GM10248 (cell line): ENCODE measurements at places on chromosomes 13 and 19.

- no peak for DNase-seq
Measured at GRCh38 chr13:34056733-34057258, 238.8 kb downstream of the RFC3 start.

DNA sequence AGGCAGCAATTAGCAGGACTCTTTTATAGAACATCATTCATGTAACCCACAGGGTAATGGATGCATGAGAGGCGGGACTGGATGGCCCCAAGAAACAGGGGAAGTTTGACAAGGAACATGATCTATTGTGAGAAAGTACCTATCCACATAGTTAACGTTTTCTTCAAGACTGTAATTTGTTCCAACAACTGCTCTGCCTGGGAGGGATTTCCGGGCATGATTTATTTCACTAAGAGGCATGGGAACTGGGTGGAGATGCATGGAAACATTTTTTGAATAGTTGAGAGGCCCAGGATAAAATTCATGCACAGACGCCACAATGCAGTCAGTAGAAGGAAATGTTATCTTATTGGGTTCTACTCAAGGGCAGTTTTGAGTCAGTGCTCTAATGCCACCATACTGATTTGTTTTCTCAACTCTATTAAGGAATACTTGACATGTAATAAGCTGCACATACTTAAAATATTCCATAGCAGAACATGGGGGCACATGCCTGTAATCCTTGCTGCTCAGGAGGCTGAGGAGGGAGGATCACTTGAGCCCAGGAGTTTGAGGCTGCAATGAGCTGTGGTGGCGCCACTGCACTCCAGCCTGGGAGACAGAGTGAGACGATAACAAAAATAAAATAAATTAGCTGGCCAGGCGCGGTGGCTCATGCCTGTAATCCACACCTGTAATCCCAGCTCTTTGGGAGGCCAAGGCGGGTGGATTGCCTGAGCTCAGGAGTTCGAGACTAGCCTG, 9.9 kb upstream of the ATG4D start:
- no peak for DNase-seq

DNA sequence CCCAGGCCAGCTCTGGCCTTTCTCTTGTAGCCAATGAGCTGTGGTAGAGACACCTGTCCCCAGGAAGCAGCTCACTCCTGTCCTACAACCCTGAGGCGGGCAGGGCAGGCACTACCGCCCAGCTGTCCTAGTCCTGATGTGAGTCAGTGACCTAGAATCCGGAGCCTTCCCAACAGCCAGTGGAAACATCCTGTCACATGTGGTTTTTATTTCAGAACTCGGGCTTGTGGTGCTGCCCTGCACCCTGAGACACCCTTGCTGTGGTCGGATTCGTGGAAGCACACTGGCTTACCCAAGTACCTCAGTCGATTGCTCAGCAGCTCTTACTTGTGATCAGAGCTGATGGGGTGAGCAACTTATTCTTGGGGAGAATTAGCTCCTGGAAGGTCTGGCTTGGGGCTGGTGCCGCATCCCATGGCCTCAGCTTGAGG, 83.6 kb upstream of the ARHGEF7 start:
- DNase-seq = no peak

DNA sequence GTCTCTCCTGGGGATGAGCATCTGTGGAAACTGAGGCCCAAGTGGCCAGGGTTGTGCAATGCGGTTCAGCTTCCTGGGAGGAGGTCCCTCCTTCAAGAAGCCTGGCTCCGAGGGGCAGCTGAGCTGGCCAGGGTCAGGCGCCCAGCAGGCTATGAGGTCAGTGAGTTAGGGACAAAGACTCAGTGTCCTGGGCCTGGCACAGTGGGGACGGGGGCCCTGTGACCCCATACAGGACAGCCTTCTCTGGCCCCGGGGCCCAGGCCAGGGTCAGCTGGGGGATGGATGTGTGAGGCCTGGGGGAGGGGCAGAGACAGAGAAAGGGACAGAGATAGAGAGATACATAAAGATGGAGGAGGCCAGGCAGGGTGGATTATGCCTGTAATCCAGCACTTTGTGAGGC, 3.0 kb upstream of the IL12RB1 start:
- no peak for DNase-seq

- DNase-seq = peak; percentile 78
Measured at GRCh38 chr19:18233224-18233825, 7.1 kb upstream of the PDE4C start.

DNA sequence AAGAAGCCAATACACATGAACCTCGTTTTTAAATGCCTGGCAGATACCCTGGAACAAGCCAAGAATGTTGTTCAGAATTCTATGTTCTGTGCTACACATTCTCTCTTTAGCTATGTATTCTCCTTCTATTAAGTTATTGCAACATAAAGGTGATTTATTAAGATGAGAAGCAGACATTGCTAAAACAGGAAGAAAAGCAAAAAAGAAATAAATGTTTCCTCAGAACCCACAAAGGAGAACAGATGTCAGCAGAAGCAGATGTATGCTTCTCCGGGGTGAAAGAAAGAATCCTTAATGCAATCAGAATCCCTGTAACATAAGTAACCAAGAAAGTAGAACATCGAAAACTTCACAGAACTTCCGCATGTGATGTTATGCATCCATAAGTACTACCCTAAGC, 302.9 kb downstream of the DCT start:
- no peak for DNase-seq

DNA sequence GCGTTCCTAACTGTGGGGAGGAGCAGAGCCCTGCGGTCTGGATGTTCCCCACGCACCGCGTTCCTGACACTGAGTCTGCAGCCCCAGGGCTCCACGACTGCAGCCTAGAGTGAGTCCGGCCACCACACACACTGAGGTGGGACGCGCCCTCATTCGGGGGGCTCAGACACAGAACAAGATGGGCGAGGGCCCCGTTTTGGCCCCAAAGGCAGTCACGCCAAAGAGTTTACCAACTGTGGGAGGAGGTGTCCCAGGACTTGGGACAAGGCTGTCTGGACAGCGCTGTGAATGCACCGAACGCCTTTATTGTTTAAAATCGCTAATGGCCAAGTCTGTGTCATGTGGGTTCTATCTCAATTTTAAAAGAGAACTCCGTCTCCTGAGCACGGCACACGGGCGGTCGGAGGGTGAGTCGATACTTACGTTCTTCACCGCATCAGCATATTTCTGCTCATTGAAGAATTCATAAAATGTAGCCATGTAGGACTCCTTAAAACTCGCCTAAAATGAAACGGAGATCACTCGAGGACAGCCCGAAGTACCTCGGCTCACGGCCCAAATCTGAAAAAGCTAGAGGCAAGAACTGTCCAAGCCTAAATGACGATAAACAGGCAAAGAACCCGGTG, 35.2 kb upstream of the C13orf46 start:
- DNase-seq = no peak

DNA sequence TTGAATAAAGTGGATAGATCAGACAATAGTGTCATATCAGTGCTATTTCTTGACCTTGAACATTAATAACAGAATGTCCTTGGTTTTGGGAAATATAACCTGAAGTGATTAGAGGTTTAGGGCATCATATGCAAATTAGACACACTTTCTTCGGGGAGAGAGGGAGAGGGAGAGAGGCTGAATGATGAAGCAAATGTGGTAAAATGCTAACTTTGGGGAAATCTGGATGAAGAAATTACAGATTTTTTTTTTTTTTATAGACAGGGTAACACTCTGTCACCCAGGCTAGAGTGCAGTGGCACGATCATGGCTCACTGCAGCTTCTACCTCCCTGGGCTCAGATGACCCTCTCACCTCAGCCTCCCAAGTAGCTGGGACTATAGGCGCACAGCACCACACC, 3.9 kb upstream of the NCR1 start:
- DNase-seq = no peak

DNA sequence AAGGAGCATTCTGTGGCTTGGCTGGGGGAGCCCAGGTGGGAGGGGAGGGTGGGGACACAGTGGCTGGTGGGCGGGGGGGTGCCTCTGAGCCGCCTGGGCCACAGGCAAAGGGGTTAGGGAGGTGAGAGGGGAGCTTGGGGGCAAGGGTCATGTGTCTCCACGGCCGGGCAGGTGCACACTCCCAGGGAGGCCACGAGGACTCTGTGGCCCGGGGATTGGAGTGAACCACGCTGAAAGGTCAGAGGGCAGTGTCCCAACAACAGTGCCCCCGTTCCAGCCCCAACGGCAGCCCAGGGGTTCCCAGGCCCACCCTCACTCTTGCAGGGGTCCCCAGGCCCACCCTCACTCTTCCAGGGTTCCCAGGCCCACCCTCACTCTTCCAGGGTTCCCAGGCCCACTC, 9.6 kb downstream of the C2CD4C start:
- no peak for DNase-seq

- DNase-seq = no peak
Measured at GRCh38 chr13:71858647-71859046, 8.4 kb downstream of the DACH1 start.

DNA sequence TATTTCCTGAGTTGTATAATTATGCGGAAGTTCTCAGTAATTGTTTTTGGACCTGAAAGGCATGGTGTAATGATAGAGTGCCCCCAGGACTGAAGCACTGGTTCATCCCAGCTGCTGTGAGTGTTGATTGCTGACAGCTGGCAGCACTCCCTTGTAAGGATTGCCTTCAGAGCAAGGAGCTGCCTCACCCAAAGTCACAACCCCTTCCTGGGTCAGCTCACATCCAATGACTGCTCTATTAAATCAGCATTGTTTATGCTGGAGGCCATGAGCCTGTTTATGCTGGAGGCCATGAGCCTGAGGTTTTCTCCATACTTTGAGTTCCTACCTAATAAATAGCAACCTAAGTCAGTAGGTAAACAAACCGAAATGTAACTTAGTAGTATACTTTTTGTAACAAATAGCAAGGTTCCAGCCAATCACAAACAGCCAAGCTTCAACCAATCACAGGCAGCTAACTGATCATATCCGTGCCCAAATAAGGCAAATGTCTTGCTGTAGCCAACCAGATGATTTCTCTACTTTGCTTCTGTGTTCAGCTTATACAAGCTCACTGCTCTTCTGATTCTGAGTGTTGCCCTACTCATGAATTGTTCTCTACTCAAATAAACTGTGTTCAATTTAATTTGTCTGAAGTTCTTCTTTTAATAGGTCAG, 11.7 kb upstream of the SPACA6 start:
- DNase-seq = no peak

GRCh38 chr13:67150608-67151007, 79.5 kb downstream of the PCDH9 start:
- no peak for DNase-seq

GRCh38 chr19:14325863-14326262, 55.4 kb upstream of the ADGRE5 start:
- no peak for DNase-seq

DNA sequence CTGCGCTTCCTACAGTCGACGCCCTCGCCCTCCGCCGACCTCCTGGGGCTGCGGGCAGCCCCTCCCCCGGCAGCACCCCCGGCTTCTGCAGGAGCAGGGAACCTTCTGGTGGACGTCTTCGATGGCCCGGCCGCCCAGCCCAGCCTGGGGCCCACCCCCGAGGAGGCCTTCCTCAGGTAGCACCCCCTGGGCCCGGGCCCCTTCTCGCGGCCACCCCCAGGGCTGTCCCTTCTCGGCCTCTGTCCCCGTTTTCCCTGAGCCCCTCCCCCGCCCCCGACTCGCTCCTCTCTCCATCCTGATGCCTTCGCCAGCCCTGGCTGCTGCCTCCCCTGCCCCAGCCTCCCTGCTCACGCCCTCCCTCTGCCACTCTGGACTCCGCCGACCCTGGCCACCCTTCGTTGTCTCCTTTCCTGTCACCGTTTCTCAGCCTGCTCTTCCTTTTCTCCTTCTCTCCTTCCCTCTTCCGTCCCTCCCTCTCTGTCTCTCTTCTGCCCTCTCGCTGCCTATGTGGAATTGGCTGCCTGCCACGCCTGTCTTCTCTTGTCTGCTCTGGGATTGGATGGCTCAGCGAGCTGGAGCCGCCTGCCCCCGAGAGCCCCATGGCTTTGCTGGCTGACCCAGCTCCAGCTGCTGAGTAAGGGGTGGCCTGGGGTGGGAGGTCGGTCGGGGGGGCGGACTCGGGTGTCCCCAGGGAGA, 11.0 kb downstream of the FUZ start:
- no peak for DNase-seq

DNA sequence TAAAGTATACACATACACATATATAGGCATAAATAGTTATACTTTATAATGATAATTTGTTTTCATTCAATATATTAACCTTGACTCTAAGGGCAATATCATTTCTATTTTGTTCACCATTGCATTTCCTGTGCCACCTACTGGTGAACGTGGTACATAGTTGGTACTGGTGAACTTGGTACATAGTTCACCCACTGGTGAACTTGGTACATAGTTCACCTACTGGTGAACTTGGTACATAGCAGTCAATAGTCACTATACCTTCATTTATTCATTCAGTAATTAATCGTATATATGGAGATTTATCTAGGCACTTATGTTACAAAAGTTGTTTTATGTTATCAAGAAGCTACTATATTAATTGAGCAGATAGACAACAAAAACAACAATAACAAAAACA, 172.6 kb upstream of the ATXN8OS start:
- DNase-seq = no peak

- DNase-seq = no peak
Measured at GRCh38 chr13:88651531-88651930, 980.4 kb downstream of the SLITRK5 start.

DNA sequence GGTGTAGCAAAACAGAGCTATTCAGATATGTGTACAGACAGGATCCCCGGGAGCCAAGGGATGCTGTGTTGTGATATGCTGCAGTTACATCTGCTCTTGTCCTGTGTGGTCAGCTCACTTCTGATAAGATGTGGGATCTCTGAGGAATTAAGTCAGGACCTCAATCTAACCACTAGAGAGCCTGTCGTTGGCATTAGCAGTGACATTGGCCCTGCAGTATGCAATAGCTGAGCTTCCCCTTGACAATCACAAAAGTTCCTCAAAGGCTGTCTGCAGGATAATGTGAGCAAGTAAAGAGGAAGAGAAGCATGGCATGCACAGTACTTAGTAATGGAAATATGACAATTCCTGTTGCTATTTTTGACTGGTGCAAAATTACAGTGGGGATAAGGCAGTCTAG, 203.4 kb upstream of the MIR17HG start:
- DNase-seq = no peak
